ENCODE measurements at places on chromosomes 11 and 22.

DNA sequence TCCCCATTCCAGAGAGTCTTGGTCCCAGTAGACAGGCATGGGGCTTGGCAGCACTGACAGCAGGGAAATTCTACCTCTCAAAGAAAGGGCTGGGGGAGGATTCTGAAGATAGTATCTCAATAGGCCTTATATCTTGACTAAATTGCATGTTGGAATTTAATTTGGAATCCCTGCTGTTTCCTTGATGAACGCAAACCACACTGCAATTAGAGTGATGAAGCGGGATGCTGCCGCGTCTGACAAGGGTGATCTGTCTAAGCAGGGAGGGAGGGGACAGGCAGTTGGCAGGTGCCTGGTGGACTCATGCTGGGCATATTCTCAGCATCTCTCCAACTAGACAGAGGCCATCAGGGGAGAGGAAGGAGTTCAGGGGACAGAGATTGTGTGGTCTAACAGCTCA, 48.4 kb downstream of the COMMD9 start:
- DNase-seq = no peak

GRCh38 chr22:17264321-17265052, 45.3 kb upstream of the ADA2 start:
- peak; percentile 83 for DNase-seq

DNA sequence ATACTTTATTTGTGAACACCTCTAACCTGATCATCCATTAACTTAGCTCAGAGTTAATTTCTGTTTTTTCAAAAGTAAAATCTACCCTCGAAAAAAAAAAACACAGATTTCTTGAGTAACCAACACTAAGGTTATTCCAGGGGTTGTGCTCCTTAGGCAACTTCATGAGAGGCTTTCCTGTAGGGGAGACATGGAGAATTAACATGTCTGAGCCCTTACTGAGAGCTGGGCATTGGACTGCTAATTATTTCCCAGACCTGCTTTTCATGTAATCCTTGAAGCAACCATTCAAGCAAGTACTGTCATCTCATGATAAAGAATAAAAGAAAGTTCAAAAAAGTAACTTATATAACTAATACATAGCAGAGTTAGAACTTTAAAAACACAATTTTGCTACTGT, 13.5 kb upstream of the UPB1 start:
- DNase-seq = no peak

- no peak for DNase-seq
Observed at GRCh38 chr11:29321293-29322132, 695.3 kb downstream of the KCNA4 start.

DNA sequence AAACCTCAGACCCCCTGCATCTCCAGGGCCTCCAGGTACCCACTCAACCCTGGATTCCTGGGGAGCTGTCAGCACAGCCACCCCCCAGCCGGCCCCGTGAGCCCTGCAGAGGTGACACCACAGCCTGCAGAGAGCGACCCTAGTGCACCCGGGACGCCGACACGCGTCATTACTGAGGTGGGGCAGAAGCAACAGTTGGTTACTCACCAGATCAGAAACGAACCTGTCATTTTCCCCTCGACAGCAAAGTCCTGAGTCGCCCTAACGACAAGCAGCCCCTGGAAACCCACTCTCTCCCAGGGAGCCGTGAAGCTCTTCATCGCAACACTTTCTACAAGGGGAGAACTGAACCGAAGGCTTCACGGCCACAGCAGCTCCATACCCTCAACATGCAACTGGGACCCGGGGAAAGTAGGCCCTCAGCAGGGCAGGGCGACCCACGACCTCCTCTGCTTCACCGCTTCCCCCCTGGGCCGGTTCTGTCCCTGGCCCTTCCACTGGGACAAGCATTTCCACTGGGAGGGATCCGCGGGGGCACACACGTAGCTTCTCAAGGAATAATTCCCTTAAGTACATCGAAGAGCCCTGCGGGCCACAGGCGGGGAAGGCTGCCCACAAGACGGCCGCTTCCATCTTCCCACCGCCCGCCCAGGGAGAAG, 1.6 kb downstream of the BRD1 start:
- no peak for DNase-seq

Measured in skin of body (tissue), 3 donors.